ENCODE measurements at places on chromosomes 2 and 18.

GRCh38 chr2:208254118-208254870 lies 577 bp downstream of the IDH1 start:
- peak; percentile 76 for DNase-seq

- no peak for DNase-seq
Measured at GRCh38 chr2:105821428-105822125, 76.9 kb downstream of the NCK2 start.

- peak; percentile 68 for DNase-seq
Measured at GRCh38 chr18:35580701-35581539, 620 bp upstream of the GALNT1 start.

DNA sequence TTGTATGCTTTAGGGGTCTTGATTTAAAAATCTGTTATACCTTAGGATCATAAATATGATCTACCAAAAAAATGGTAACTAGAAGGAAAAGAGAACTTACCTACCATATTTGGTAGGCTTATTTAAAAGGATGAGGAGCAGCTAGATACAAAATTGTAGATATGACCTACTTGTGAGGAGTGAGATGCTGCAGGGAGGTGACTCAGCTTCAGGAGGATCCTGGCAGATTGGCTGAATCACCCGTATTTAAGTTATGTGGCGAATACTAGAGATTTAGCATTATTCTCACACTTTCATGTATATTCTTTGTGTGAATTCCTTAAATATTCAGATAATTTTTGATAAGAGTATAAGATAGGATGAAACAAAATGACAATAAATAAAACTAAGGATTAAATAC lies 657.3 kb upstream of the LINC00305 start:
- no peak for DNase-seq

DNA sequence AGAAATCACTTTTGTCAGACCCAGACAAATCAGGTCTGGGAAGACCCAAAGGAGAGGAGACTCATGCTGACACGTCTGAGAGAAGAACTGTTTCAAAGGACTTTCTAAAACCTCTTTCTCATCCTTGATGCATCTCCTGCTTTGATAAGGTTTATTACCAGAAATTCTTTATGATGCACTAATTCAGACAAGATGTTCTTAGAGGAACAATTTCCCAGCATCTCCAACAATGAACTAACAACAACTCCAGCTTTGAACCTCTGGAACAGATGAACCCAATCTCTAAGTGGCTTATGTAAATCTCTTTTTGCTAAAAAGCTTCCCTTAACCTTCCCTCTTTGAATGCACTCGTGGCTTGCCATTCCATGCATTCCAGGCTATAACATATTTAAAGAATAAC lies 15.9 kb upstream of the SERPINB11 start:
- DNase-seq: no peak

DNA sequence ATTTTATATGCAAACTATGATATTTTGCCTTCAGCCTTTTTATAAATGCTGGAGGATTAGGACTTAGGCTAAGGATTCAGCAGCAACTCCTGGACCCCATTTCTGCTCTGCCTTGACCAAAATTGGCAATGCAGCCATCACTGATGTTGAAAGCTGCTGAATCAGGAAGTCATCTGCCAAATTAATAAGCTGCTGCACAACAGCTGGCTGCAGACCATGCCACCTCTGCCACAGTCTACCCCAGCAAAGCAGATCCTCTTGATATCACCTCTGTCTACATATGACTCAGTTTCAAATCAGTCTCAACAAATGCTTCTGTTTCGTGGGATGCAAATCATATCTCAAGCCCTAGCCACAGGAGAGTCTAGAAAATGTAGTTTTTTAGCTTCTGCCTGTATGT lies 7.1 kb upstream of the SOS1 start:
- no peak for DNase-seq

- DNase-seq: no peak
Measured at GRCh38 chr2:29239209-29239960, 124.2 kb downstream of the CLIP4 start.

DNA sequence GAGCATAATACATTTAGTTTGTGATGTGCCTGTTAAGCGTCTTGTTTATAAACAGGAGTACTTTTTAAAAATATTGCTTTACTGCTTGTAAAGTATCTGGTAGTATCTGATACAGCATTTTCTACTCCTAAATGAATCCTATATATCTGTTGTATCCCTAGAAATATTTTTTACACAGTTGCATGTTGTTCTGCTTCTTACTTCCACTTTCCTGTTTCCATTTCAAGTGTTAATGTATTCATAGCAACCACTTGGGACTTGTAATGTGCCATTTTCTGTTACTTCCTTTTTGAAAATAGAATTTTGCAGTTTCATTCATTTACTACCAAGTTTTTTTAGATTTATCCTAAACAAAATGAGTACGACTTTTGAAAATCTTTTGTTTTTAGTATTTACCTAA lies 24.9 kb downstream of the CCNT2 start:
- no peak for DNase-seq

DNA sequence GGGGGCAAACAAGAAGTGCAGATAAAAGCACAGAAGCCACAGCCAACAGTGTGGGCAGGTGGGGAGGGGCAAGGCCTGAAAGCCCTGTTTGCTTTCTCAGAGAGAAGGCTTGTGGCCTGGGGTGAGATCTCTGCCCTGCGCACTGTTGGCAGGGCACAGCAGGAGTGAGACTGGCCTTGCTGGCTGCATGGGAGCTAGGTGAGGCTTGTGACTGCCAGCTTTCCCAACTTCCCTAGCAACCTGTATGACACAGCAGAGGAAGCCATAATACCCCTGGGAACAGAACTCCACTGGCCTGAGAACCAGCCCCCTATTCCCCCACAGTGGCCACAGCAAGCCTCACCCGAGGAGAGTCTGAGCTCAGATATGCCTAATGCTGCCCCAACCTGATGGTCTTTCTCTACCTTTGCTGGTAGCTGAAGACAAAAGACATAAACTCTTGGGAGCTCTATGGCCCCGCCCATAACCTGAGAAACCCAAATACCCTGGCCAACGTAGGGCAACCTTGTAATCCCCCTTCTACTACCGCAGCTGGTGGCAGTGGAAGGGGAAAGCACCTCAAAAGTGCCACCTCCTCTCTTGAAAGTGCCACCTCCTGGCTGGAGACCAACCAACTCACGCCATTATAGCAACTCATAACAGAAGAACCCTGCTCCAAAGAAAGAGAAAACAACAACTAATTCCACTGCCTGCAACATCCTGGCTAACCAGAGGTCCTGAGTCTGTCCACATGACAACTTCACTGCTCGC lies 44.4 kb downstream of the LCT start:
- DNase-seq: no peak

DNA sequence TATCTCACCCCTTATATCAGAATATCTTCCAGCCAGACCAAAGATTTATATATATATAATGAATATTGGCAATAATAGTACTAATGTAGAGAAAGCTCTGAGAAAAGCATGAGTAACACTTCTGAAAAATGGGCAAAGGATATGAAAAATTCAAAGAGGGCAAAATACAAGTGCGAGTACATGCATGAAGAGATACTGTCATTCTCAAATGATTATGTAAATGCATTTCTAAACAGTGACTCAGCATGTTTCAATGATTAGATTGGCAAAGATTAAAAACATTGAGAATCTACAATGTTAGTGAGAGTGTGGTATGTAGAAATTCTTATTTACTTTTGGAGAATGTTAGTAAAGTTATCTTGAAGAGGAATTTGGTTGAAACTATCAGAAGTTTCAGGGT lies 118.3 kb upstream of the NEDD4L start:
- no peak for DNase-seq

GRCh38 chr2:95231723-95232122 lies 24.4 kb downstream of the ZNF892 start:
- peak; percentile 58 for DNase-seq

GRCh38 chr2:29601321-29601720 lies 320.1 kb downstream of the ALK start:
- DNase-seq: no peak

GRCh38 chr2:170340693-170341068 lies 162.7 kb downstream of the MYO3B start:
- no peak for DNase-seq

DNA sequence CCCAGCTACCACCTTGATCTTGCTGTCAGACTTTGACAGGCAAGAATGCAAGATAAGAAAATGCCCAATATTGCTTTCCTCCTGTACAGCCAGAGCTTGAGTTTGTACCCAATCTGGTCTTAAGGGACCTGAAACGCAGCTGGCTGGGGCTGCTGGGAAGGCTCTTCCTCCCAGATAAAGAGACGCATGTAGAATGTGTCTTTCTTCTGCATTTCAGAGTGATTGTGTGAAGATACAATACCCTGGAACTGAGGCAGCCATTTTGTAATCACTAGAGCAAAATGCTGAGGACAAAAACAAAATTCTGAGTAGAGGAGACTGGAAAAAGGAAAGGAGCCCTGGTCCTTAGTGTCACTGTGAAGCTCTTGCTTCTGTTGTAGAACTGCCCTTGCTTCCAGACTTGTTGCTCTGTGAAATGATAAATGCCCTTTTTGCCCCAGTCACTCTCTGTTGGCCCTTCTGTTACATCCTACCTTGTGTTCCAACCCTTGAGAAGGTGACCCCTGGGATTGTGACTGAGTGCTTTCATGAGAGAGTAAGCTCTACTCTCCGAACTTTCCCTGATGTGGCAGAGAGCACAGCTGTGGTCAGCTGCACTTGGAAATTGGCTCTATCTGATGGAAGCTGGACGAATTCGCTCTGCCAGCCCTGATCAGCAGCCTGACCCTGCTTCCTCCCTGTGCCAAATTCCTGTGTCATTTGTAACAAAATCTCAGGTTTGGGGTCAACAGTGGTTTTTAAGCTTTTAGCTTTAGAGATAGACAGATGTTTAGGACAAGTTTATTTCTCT lies 137.4 kb upstream of the RBMS1 start:
- no peak for DNase-seq

- no peak for DNase-seq
Measured at GRCh38 chr2:233303252-233303651, 4.4 kb upstream of the SAG start.

- no peak for DNase-seq
Measured at GRCh38 chr2:238100821-238101771, 956 bp downstream of the ESPNL start.

Measured in HuH-7.5 (cell line).